T-cell (primary cell): ENCODE measurements at places on chromosomes 16 and 17. TPM values are rescaled to one million over a fixed set of nuclear protein-coding genes. Genes with fewer than 3 reads are reported as not detected.

Gene KRT14
- not detected for total RNA-seq

Gene PIGW
- total RNA-seq, result 8.7 TPM

Gene MAPK8IP3
- 216 TPM for total RNA-seq

Gene C16orf82
- not detected for total RNA-seq

DNA sequence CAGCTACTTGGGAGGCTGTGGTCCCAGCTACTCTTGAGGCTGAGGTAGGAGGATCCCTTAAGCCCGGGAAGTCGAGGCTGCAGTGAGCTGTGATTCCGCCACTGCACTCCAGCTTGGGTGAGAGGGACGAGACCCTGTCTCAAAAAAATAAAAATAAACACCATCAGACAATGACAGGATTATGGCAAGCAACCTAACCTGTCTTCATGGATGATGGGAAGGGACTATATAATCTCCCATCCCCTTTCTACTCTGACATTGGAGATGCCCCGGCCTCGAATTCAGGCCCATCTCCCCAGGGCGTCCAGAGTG is 893 bp downstream of the TRIM25 start:
- no peak for DNase-seq

DNA sequence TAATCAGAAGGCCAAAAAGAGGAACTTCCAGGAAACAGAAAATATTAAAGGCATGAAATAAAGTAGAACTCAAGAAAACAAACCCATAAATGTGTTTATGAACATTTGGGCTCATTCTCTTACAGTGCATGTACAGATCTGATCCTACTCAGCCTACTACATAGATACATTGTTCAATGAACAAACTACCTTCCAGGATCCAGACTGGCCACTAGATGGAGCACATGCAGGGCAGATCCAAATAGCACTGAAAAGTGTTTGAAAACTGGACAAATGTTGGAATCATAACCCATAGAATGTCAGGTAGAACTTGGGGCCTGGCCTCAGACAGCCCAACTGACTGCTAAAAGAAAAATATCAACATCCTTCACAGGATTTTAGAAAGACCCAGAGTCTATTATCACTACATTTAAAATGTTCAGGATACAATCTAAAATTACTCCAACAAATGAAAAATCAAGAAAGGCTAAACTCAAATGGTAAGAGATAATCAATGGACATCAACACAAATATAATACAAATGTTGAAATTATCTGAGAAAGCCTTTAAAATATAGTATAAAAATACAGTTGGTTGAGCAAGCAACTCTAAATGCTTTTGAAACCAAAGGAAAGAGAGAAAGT is 122.4 kb upstream of the NUDT7 start:
- DNase-seq, result no peak

DNA sequence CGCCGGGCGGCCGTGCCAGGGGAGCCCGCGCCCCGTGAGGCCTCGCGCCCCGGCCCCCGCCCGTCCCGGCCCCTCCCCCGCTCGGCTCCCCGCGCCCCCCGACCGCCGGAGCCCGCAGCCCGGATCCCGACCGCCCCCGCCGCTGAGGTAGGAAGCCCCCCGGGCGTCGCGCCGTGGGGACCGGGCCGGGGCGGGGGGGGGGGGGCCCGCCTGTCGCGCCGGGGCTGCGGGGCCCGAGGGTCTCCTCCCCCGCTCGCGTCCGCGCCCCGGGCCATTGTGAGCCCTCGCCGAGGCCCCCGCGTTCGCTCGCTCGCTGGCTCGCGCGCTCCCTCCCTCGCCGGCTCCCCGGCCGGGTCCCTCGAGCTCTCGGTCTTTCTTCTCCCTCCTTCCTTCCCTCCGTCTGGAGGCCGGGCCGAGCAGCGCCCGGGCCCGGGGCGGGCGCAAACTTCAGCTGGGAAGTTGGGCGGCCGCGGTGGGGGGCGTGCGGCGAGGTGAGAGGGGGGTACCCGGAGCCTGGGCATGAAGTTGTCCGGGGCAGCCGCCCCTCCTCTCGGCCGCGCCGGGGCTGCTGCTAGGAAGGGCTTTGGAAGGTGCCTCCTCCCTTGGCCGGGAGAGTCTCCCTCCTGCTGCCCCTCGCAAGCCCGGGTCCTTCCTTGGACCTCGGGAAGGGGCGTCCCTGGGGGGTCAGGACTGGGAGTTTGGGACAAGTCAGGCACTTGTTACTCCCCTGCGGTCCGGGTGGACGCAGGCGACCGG is 419 bp downstream of the GLIS2 start:
- DNase-seq, result no peak

GRCh38 chr17:63136369-63137012 is 170.5 kb downstream of the TANC2 start:
- no peak for DNase-seq

- no peak for DNase-seq
Observed at GRCh38 chr16:86930001-86930400, 351.7 kb downstream of the FOXL1 start.
